ENCODE measurements at places on chromosomes 13 and 19.

GRCh38 chr13:35826626-35827254 lies 304.4 kb downstream of the DCLK1 start:
- DNase-seq = no peak

DNA sequence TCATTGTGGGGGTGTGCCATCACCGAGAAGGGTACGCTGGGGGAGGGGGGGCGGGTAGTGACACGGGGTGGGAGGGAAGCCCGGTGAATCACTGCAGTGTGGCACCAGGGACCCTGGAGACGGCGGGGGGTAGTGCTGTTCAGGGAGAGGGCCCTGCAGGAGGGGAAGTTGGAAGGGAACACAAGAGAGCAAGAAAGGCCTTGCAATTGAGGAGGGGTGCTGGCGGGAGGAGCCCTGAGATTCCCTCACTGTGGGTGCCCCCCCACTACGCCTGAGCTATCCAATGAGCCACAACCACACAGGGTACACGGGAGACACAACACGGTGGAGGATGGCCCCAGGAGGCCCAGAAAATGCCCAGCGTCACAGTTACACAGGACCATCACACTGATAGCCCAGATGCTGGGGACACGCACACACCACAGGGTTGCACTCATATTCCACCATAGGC lies 516 bp upstream of the ATP1A3 start:
- no peak for DNase-seq

DNA sequence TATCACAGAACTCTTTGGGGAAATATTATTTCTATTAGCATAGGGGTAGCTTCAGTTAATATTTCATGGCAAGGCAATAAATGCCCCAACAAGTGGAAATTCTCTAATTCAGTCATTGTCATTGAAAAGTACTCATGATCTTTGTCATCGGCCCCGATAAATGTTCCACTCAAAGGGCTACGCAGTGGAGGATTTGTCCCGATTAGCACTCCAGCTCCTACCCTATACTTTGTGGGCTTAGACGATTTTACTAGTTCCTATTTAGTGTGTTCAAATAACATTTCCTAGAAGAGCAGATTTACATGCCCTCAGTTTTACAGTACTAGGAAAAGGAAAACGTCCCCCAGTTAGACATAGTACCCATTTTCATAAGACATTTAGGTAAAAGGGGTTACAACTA lies 38.0 kb upstream of the ATP12A start:
- DNase-seq = no peak

GRCh38 chr19:38869160-38869835 lies 8.8 kb downstream of the RINL start:
- no peak for DNase-seq
